ENCODE measurements at places on chromosomes 5 and 9.

DNA sequence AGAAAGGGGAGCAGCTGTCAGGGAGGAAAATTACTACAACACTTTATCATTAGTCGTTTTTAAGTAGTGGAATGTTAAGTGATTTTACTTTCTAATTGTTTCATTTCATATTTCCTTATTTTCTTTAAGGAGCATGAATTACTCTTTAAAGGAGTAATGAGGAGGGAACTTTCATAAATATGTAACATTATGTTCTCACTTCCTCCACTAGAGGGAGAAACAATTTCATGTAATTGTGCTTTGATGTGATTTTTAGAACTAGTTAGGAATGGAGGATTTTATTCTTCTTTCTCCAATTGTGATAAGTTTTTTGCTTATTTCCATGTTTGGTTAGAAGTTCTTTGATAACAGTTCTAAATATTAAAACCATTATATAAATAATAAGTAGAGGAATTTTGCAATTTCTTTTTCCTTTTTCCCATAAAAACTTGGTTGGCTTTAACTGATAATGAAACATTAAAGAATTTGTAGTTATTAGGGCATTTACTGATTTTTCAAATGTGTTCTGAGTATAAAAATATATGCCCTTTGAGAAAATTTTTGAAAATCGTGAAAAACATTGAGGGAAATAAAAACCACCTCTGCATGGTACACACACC is 25.6 kb downstream of the CEP78 start:
- no peak for DNase-seq

DNA sequence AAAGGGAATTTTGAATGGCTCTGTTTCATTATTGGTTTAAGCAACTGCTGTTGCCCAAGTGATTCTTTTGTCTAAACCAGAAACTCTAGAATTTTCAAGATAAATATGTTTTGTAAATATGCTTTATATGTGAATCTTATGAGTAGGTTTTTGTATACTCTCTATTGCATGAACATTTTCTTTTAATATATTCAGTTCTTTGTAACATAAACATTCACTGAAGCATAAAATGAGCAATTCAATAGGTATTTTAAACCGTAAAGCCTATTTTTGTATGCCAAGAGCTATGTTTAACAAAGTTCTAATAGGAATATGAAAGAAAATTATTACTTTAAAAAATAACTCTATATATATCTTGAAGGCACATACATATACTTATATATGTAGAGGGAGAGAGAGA is 293.1 kb downstream of the PSAT1 start:
- no peak for DNase-seq

GRCh38 chr9:13481274-13481673 is 201.8 kb upstream of the MPDZ start:
- DNase-seq: no peak

DNA sequence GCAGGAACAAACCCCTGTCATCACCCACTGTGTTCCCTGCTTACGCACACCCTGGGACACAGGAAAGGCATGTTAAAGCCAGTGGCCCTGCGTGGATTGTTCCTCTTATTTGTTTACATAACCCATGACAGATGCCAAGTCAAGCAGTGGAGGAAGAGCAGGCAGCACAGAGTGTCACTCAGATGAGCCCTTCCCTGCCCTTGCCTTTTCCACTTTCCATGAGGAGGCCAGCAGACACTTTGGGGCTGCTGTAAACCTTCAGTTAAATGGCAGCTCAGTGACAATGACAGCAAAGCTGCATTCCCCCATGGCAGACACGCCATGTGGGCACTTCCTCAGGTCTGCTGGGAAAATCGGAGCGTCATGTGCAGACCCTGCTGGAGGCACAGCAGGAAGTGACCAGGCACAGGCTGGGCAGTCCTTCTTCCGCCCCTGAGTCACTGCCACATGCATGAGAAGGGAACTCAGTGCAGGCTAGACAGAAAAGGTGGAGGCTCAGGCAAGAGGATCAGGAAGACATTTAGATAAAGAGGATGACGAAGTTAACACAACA is 216.8 kb upstream of the PIK3R1 start:
- DNase-seq: no peak

GRCh38 chr5:173828952-173829351 is 59.2 kb upstream of the CPEB4 start:
- DNase-seq: no peak

DNA sequence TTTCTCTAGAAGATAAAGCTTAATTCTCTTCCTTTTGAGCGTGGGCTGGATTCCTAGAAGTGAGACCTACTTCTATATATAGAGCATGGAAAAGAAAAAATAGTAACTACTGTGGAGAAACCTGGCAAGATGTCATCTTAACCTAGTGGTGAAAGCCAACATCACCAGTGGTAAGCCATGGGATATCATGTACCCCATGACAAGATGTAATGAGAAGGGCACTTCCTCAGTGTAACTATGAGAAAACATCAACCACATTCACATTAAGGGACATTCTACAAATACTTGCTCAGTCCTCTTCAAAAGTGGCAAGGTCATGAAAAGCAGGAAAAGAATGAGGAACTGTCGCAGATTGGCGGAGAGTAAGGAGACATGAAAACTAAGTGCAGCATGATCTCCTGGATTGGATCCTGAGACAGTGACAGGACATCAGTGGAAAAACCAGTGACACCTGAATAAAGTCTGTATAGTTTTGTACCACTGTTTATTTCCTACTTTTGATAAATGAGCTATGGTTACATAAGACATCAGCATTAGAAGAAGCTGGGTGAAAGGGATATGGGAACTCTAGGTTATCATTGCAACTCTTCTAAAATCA is 65.4 kb downstream of the PRRC1 start:
- no peak for DNase-seq

- no peak for DNase-seq
These were observed 58.0 kb downstream of the DAP start for GRCh38 chr5:10702911-10703491.

DNA sequence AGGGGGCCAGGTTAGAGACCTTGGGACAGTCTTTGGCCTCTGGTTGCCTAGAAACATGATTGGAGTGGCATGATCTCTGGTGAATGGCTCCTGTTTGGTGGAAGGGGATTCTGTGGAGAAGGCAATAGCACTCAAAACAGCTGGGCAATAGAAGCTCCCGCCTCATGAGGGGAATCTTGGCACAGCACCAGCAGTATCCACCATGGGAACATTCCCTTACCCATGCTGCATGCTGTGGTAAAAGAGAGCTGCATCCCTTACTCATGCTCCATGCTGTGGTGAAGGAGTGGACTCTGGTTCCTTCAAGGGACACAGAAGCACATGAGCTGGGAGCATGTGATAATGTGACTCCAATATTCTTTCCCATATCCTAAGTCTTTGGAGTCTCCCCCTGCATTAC is 160.6 kb downstream of the PJA2 start:
- DNase-seq: no peak

DNA sequence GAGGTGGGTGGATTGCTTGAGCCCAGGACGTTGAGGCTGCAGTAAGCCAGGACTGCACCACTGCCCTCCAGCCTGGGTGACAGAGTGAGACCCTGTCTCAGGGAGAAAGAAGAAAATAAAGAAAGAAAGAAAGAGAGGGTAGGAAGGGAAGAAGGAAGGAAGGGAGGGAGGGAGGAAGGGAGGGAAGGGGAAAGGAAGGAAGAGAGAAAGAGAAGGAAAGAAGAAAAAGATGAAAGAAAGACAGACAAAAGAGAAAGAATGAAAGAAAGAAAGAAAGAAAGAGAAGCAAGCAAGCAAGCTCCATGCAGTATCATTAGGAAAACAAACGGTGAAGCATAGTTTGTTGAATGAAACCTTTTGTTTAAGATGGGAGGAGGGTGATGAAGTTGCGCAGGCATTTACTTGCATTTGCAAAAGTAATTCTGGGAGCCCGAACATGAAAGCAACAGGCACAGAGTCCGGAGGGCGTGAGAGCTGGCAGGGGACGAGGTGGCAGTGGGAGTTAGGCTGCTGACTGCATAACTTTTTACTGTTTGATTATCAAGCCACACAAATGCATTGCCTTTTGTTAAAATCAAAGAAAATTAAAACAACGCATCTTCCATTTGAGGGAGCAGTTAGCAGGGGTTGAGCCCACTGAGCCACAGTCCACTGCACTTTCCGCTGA is 26.0 kb upstream of the CEP72 start:
- DNase-seq: no peak

Data from neuronal stem cell (in vitro differentiated cells).